IMR-90 (cell line): ENCODE measurements at places on chromosomes 4 and X. TPM values are rescaled to one million over a fixed set of nuclear protein-coding genes. Genes with fewer than 3 reads are reported as not detected.

The CT45A1 gene
- not detected in 2 replicates for total RNA-seq

DNA sequence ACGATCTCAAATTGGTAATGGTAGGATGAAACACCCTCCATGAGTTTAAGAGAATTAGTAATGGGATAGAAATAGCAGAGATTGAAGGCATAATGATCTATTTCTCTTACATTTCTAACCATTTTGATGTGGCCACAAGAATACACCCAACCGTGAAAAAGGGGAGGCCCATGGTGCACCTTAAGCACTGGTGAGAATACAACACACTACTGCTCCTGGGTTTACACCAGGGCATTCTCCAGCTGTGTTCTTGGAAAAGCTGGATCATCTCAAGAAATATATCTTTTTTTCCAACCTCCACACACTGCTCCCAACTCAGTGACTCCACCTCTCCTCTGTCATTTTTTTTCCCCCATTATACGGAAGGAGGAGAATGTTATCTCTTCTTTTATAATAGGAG is 1.5 kb downstream of the QRFPR start:
- no peak for DNase-seq

- DNase-seq = no peak
Measured at GRCh38 chrX:15856636-15857035, 2.0 kb upstream of the AP1S2 start.

GRCh38 chrX:23879380-23880090 is 28.2 kb downstream of the APOO start:
- DNase-seq = no peak

- peak; percentile 15 for DNase-seq
Measured at GRCh38 chr4:175470131-175470530, 341.9 kb downstream of the GPM6A start.

DNA sequence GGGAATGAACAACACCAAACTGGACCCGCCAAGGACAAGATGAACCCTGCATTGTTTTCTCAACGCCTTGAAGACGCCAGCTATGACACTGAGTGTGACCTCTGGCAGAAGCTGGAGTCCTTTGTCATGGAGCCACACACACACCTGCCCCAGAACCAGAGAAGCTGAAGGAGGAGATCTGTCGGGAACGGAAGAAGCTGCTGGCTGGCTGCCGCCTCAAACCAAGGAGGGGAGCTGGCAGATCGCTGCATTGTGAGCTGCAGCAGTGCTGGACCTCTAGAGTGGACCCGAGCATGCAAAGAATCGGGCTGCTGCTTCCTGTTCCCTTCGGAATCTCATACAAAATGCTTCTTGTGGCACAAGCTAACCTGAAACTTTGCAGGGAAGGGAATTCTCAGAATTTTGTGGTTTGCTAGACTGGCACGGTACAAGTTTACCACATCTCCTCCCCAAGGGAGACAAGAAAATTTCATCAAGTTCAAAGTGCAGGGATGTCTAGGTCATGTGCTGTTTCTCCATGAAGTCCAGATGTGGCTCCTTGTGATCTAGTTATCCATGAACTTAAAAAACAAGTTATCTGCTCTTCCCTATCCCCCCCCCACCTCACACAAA is 23.4 kb upstream of the GLRB start:
- no peak for DNase-seq

DNA sequence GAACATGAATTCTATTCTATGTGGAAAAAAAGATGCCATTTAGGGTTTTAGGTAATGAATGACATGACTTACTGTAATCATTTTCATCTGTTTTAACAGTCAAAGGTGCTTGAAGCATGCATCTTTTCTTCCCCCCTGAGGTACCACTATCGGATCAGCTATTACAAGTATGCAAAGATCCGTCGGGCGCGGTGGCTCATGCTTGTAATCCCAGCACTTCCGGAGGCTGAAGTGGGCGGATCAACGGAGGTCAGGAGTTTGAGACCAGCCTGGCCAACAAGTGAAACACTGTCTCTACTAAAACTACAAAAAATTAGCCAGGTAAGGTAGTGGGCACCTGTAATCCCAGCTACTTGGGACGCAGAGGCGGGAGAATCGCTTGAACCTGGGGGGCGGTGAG is 241.3 kb downstream of the ARAP2 start:
- DNase-seq = no peak

GRCh38 chrX:50905334-50905733 is 5.2 kb upstream of the BMP15 start:
- no peak for DNase-seq

DNA sequence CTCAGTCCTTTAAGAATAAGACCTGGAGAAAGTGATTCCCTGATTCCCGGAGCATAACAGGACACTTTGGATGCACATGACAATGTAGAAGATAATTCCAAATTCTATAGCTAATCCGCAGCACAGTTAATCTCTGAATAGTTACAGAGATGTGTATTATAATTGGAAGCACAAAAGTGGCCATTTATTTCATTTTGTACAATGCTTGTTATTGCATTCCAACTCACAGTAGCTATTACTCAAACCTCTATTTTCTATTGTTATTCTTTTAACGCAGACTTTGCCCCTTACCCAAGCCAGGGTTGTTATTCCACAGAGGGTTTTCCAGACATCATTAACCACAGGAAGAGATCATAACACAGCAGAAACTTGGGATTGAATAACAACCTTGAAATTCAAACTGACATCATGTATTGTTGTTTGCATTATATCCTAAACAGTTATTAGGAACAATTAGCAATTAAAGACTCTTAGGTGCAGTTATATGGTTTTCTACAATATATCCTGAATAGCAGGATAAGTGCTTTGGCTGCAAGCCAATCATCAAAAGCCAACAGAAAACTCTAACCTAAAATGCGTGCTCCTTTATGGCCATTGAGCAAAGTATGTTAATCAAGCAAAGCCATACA is 984.0 kb upstream of the TENM3 start:
- no peak for DNase-seq

- DNase-seq = no peak
Measured at GRCh38 chr4:27916452-27917184, 1056.0 kb downstream of the STIM2 start.

The PNMA3 gene
- not detected in 2 replicates for total RNA-seq

The TMSB15B gene
- 5.6 and 7.9 TPM in 2 replicates for total RNA-seq

DNA sequence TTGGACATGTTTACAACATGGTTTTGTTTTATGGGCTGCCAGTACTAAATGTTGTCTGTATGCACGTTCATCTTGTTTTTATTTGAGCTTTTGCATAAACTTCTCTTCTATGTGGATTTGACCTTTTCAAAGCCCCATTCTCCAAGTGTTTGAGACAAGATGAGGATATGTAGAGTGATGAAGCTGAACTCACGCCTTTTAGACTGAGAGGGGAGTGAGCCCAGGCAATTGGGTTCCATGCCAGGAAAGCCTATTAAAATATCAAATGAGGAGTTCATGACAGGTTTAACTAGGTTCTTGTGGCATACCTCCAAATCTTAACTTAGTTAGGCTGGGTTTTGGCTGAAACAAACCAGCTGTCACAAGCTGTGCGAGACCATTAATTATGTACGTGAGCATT is 170.4 kb upstream of the LDB2 start:
- DNase-seq = no peak

DNA sequence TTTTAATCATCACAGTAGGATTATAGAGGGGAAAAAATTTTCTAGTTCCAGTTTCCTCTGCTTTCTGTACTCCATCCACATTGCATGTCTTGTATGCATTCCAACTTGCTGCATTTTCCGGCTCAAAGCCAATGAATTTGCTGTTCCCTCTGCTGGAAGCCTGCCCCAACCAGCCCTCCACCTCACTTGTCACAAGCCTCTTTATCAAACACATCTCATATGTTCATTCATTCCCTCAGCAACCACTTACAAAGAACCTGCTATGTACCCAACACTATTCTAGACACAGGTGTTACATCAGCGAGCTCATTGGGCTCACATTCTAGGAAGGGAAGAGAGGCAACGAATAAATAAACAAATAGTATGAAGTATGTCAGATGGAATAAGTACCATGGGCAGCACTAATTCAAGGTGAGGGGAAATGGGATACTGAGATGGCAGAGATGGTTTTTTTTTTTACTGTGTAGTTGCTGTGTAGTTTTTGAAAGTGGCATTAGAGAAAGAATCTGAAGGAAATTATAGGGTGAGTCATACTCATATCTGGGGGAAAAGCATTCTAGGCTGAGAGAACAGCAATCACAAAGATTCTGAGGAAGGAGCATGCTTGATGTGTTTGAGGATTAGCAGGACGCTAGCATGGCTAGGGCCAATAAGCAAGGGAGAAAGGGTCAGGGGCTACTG is 332.5 kb downstream of the PDGFC start:
- DNase-seq = peak; percentile 69

- peak; percentile 61 for DNase-seq
Measured at GRCh38 chr4:123235431-123235830, 161.2 kb upstream of the SPRY1 start.

DNA sequence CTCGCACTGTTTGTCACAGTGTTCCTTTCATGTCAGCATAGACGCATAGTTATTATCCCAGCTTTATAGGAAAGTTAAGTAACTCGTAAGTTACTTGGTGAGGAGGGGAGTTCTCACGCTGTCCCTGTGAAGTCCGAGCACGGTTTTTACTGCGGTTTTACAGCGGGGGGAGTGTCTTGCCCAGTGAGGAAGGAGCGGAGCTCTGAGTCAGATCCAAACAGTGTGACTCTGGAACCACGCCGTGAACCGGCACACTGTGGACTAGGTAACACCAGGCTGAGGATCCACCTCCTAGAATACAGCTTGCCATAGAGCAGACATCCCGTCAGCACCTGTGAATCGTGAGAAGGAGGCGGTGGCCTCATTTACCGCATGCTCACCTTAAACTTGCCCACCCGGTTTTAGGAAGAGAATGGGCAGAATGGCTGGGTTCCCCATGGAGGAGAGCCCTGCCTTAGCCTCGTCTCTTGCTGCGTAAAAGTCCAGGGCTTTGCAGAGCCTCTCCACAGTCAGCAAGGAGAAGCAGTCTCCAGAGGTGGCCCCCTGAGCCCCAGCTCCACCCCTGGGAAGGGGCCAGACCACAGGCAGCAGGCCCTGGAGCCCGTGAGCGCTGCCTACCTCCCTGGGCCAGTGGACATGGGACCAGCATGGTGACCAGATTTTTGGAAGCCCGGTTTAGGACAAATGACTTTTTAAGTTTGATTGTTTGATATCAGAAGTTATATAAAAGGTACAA is 40.2 kb upstream of the HGFAC start:
- no peak for DNase-seq

DNA sequence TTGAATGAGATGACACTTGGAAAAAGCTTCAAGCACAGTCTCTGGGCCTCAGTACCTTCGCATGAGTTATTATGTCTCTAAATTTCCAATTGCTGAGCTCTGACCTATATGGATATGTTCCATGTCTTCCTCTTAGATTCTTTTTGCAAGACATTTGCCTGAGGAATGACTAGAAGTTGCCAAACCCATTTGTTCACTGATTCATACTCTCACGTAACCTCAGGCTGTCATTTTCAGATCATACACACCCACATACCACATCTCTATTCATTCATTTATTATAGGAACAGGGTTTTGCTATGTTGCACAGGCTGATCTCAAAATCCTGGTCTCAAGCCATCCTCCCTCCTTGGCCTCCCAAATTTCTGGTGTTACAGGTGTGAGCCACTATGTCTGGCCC is 2137.1 kb upstream of the TENM3 start:
- peak; percentile 23 for DNase-seq

DNA sequence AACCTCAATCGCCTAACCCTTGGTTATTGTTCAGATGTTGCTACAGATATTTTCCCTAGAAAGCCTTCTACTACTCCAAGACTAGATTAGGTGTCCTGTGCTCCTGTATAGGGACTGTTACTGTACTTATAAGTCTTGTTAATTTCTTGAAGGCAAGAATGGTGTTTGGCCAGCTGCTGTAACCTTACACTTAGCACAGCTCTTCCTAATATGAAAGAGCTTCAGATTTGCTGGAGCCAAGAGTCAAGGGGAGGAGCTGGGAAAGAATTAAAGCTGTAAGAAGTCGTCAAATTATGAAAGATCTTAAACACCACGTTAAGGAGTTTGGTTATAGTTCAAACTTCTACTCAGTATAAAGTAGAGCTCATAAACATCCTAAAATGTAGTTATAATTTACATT is 245.9 kb upstream of the TLL1 start:
- DNase-seq = no peak

The TMPRSS11D gene
- total RNA-seq = not detected in 2 replicates

The SRD5A3 gene
- 6.8 and 7.8 TPM in 2 replicates for total RNA-seq
